Esophagus muscularis mucosa (tissue), 4 donors: ENCODE measurements at places on chromosomes 11 and 22.
A peak's percentile ranks its signal among the peaks of the same experiment; 100 is the strongest.

DNA sequence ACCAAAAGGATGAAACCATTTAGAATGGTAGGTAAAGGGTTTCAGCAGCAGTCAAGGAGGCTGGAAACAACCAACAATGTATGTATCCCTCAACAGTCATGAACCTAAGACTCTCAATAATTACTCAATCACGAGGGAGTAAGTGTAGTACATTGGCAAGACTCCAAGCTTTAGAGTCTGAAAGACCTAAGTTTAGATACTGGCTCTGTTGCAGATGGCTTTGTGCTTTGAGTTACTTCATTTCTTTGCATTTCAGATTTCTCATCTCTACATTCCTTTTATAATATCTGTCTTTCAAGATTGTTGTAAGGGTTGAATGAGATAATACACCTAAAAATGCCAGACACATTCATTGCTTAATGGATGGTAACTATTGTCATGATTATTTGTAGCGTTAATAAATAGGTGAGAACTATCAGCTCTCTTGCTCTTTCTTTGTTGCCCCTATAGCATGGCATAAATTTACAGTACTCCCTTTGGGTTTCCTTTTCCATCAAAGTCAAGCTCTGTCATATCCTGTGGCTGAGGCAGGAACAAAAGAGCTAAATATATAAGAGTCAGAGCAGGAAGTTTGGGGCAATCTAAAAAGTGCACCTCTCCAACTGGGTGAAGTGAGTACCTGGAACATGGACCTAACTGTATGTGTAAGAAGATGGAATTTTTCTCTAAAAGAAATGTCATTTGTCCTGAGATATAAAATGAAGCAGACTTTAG is 228.2 kb upstream of the ZC3H12C start:
- DNase-seq: no peak

- DNase-seq: no peak
Measured at GRCh38 chr11:46686886-46687795, 13.3 kb downstream of the ARHGAP1 start.

GRCh38 chr11:119474682-119475596 is 52.0 kb upstream of the THY1 start:
- DNase-seq: peak; percentile 92

DNA sequence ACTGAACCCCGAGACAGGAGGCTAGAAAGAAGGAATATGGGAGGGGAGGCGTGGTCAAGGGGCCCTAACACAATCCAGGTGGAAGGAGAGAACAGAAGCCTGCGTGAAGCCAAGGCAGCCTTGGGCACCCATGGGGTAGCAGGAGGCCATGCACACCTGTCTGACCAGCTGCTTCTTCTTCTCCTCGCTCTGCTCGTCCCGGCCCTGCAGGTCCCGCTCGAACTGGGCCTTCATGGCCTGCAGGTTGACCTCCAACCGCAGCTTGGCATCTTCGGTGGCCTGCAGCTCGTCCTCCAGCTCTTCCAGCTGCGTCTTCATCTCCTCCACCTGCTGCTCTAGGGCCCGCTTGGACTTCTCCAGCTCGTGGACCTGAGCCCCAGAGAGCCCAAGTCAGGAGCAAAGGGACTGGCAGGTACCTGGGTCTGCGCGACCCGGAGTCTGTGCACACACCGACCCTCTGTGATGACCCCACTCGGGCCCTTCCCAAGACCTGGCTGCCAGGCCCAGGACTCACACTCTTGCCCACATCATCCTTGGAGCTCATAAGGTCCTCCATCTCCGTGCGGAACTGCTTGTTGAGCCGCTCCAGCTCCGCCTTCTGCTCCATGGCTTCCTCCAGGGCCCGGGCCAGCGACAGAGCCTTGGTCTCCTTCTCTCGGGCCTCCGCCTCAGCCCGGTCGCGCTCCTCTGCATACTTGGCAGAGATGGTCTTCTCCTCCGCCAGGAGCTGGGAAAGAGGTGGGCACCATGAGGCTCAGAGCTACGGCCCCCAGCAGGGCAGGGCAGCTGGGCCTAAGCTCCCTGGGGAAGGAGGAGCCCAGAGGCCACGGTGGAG is 35.9 kb downstream of the APOL1 start:
- DNase-seq: no peak

GRCh38 chr11:95078526-95078925 is 11.1 kb upstream of the ENDOD1 start:
- DNase-seq: no peak

GRCh38 chr11:90242894-90243416 is 20.1 kb upstream of the CHORDC1 start:
- DNase-seq: no peak

DNA sequence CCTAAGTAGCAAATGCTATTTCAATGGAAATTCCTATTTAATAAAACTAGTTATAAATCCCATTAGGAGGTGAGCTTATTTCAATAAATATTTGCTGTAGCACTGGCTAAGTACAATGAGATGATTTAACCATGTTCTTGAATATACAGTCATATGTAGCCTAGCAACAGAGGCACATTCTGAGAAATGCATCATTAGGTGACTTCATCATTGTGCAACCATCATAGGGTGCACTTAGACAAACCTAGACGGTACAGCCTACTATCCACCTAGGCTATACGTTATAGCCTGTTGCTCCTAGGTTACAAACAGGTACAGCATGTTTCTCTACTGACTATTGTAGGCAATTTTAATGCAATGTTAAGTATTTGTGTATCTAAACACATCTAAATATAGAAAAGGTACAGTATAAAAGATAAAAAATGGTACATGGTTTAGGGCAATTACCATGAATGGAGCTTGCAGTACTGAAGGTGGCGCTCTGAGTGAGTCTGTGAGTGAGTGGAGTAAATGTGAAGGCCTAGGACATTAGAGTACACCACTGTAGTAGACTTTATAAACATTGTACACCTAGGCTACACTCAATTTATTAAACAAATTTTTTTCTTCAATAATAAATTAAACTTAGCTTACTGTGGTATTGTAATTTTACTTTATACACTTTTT is 350.1 kb downstream of the CASP12 start:
- DNase-seq: no peak

DNA sequence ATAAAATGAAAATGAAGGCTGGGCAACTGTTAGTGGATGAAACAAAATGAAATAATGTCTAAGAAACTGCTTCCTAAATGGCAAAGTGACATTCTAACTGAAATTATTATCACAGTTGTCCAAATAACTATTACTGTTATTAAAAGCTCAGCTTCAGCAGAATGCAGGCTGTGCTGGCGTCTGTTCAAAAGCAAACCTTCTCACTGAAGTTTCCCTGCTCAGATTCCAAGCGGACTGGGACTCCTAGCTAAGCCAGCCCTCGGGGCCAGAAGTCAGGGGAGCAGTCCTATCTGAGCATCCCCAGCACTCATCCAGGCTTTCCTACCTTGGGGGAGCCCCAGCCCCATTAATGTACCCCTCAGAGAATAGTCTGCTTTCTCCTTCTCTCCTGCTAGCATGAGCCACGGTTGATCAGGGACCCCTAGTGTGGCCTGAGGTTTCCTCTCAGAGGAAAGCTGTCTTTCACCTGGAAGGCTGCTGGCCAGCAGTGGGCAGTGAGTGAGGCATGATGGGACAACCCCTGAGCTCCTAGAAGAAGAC is 1167.3 kb downstream of the TBC1D22A start:
- DNase-seq: peak; percentile 66

- DNase-seq: no peak
Measured at GRCh38 chr11:134489728-134490127, 77.7 kb upstream of the B3GAT1 start.

- DNase-seq: no peak
Measured at GRCh38 chr11:30990625-30991296, 378.8 kb downstream of the DCDC1 start.

- no peak for DNase-seq
Measured at GRCh38 chr11:123303924-123304323, 108.9 kb upstream of the CLMP start.

DNA sequence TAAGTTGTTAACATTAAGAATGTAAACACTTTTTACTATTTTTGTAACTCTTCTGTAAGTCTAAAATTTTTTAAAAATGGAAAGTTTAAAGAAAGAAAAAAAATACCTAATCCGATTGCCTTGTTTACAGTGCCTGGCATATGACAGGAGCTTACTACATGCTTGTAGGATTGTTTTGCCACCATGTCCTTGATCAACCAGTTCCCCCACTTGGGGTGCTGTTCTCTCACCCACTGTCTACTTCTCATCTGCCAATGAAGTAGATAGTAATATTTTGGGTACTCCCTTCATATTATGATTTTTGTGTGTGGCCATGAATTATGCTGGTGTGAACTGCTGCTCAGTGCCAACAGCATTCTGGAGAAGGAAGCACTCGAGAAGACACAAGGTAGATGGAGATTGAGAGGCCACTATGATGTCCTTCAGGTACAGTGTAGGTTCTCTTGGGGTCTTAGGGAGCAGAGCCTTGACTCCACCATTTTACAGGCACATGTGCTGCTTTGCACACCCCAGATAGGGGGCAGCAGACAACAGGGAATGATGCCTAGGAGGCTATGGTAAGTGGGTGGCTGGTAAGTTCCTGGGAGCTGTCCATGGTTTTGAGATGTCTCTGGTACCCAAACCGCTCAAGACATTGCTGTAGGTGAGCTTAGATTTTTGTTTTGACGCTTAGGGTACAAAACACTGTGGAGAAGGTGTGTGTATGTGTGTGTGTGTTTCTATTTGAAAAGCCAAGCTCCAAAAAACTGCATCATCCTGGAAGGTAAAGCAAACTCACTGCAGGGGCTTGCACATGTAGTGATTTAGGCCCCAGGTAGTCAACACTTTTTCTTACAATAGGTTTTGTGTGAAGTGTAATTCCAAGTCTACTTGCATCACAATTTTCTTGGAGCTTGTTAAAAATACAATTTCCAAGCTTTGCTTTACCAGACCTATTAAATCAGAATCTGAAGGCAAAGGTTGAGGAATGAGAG is 494.5 kb upstream of the LARGE1 start:
- DNase-seq: peak; percentile 62

DNA sequence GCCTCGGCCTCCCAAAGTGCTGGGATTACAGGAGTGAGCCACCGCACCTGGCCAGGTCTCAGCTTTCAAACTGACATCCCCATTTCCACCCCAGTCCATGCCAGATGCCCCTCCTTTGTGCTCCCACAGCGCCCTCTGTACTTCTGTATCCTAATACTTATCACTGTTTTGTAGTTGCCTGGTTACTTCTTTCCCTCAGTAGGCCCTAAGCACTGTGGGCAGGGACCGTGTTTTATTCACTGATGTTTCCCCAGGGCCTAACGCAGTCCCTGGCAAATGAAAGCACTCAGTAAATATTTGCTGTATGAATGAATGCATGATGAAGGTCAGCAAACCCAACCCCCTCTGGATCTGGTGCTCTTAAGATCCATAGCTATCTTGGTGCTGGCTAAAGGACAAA is 2.2 kb upstream of the TRIM3 start:
- DNase-seq: no peak

DNA sequence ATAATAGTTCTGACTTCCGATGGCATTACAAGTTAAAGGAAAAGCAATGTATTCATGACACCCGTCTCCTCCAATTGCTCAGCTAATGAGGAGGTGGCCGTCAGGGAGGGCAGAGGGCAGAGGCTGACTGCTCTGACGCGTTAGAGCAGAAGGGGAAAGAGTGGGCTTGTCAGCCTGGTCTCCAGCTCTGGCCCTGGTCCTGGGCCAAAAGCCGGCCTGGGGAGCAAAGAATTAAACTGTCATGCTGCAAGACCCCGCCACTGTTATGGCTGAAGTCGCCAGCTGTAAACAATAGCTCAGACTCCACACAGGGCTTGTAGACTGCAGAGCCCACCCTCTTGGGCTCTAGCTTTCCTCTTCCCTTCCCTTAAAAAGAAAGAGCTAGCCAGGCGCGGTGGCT is 119.7 kb downstream of the NAT10 start:
- no peak for DNase-seq

GRCh38 chr11:8086001-8086479 is 5.0 kb downstream of the TUB start:
- DNase-seq: no peak

GRCh38 chr11:118998822-118999221 is 884 bp downstream of the CENATAC start:
- DNase-seq: no peak

GRCh38 chr11:128941573-128942271 is 949 bp downstream of the TP53AIP1 start:
- DNase-seq: no peak

DNA sequence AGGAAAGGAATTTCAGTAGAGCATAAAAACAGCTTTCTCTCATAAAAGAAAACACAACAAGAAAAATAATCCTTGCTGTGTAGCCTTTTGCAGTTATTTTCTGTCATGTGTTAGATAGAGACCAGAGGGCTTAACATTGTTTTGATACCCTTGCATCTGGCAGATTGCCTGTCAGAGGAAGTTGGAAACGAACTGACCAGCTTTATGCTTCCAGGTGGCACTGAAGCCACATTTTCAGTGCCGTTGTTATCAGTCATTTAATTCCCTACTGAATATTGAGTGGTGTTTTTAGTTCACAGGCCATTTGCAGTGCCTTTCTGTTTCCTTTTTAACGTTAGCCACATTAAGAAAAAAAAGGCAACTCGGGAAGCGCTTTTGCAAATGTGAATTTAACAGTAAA is 21.5 kb upstream of the RAG2 start:
- DNase-seq: no peak

GRCh38 chr11:41532413-41532812 is 73.0 kb upstream of the LRRC4C start:
- no peak for DNase-seq

DNA sequence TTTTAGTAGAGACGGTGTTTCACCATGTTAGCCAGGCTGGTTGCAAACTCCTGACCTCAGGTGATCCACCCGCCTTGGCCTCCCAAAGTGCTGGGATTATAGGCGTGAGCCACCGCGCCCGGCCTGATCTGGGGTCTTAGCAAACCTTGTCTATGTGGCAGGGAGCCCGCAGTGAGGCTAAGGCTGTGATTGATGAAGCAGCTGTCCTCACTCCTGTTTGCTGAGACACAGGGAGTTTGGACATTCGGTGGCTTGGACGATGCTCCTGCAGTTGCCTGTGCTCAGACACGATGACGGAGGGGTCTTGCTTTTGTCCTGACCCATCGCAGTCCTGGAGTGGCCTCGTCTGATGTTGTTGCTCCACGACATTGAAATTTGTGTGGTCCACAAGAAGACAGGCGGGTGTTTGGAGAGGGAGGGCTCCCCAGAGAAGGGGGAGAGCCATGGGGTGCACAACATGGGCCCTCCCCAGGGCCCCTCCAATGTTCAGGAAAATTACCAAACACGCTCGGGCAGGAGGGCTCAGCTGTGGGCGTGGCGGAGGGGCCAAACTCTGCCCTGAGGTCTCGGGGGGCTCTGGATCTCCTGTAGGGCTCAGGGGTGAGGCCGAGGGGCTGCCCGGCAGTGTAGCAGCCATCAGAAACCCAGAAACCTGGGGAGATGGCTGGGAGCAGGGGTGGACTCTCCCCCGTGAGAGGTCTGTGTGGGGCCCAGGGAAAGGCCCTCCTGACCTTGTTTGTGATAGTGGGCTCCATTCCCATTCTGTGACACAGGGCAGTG is 41.8 kb upstream of the PRR5 start:
- DNase-seq: no peak

- DNase-seq: no peak
Measured at GRCh38 chr11:118170882-118171268, 5.6 kb downstream of the SCN2B start.

DNA sequence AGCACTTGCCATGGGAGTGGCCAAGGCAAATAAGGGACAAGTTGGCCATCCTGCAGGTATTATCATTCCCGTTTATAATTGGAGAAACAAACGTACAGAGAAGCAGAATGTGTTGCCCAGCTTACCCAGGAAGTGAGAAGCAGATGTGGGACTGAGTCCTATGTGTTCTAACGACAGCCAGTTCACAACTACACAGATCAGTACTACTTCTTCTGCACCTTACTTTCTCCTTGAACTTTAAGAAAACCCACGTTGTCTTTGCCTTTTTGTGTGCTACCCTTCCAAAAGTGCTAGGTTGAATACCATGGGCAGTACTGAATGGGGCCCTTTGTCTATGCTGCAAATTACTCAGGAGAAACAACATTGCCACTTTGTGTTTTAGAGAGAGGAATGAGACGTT is 62.8 kb upstream of the BLID start:
- DNase-seq: no peak
